ENCODE measurements at places on chromosomes 2 and 18. TPM values are rescaled to one million over a fixed set of nuclear protein-coding genes. Genes with fewer than 3 reads are reported as not detected.

Gene RESP18
- total RNA-seq: not detected

Gene TTL
- total RNA-seq: 53.2 TPM

Gene STPG4
- total RNA-seq: not detected

Gene MFF
- total RNA-seq: 159 TPM

Gene SPR
- total RNA-seq: 4.4 TPM

Gene IL36RN
- total RNA-seq: not detected

Gene NOSTRIN
- not detected for total RNA-seq

Gene SERPINB11
- total RNA-seq: not detected

Gene DPP4
- 0.49 TPM for total RNA-seq

Gene MXD1
- total RNA-seq: 3.9 TPM

Gene NT5DC4
- not detected for total RNA-seq

Gene GPC1
- 65.0 TPM for total RNA-seq

Gene ALKAL2
- total RNA-seq: not detected

Gene CELF4
- 1.8 TPM for total RNA-seq

Gene ADAM23
- 17.2 TPM for total RNA-seq

Gene ABCG8
- not detected for total RNA-seq

Gene TEKT4
- total RNA-seq: not detected

Gene PJVK
- total RNA-seq: 3.0 TPM

Gene CLEC4F
- not detected for total RNA-seq

Gene GRP
- total RNA-seq: 2.1 TPM

Gene SRD5A2
- not detected for total RNA-seq

Gene MGAT5
- total RNA-seq: 21.2 TPM

Gene GALR1
- total RNA-seq: not detected

Gene RND3
- total RNA-seq: 4.0 TPM

Gene AQP12A
- total RNA-seq: not detected

Gene HNMT
- total RNA-seq: 0.84 TPM

Gene NAT8
- total RNA-seq: not detected

Gene RUFY4
- not detected for total RNA-seq

Gene UNC80
- 0.93 TPM for total RNA-seq

Gene ROCK1
- 66.2 TPM for total RNA-seq

Gene PDE11A
- total RNA-seq: 0.62 TPM

Gene MDH1B
- 3.9 TPM for total RNA-seq

Gene ADD2
- total RNA-seq: 45.3 TPM

Gene SERPINB5
- total RNA-seq: not detected

Gene LIPG
- 13.2 TPM for total RNA-seq

Gene UCN
- 1.2 TPM for total RNA-seq

Gene CYB5A
- total RNA-seq: 28.2 TPM

Gene C2orf80
- total RNA-seq: not detected

Gene ZSWIM2
- 0.39 TPM for total RNA-seq
